ENCODE measurements at places on chromosomes 7 and 10.

GRCh38 chr7:100516135-100516812, 22.7 kb upstream of the AGFG2 start:
- DNase-seq: peak; percentile 95

DNA sequence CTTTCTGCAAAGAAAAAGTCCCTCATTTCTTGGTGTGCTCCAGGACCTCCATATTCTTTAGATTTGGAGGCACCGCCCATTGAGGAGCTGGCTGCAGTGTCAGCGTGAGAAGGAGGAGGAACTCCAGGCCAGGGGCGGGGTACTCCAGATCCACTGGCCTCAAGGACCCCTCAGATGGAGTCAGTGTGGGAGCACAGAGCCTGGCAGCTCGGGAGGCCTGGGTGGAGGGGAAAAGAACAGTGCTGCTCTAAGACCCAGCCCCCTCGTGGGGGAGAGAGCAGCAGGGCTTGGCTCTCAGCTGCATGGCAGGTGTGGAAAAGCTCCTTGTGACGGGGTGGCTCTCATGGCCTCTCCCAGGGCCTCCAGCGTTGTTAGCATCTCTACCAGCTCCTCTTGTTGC, 70.5 kb downstream of the ITGB1 start:
- no peak for DNase-seq

GRCh38 chr10:127313996-127314700, 117.8 kb upstream of the INSYN2A start:
- DNase-seq: no peak

DNA sequence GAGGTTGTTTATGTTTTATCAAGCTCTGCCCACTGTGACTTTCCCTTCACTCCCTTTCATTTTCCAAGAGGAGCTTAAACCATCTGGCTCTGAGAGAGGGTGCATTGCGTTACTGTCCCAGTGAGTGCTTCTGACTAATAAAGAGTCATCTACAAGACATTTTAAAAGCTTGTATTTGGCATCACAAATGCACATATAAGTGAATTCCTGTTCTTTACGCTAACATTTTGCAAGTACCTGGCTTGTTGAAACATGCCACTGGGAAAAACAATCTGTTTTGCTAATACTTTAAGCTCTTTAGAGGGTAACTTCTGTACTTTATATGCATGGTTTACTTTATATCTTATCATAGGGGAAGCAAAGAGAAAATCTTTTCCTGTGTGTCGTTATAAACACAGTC, 534.6 kb upstream of the POM121L12 start:
- DNase-seq: no peak

DNA sequence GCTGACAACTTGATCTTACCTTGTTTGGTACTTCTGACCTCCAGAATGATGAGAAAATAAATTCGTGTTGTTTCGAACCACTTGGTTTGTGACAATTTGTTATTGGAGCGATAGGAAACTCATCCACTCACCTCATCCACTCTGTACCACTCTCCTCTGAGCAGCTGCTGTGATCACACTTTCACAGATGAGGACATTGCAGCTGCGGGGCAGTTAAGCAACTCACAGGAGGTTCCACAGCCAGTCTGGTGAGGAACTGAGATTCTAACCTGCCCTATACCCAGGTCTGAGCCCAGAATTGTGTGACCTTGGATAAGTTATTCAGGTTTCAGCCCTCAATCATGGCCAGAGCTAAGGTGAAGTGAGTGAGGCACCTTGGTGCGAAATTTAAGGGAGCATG, 35.2 kb downstream of the BTBD16 start:
- no peak for DNase-seq

DNA sequence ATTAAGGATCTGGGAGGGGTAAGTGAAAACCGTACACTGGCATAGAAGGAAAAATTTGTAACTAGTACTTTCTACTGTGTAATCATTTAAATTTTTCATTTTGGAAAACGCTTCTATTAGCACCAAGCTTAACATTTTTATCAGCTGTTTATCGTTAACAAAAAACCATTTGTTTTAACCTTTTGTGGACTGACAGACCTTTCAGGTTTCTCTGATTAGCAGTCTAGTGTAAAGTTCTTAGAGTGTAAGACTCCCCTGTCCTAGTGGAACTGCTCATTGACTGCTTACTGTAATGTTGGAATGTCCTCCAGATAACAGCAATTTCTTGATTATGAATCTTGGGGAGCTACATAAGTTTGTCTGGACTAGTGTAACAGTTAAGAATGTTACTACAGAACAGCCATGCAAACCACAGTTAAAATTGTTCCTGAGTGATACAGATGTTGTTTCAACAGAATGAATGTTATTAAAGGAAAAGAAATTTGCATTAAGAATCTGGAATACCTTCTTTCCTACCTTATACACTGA, 2.0 kb downstream of the DBF4 start:
- peak; percentile 12 for DNase-seq

- DNase-seq: no peak
Observed at GRCh38 chr7:80170445-80170844, 35.8 kb downstream of the GNAI1 start.

DNA sequence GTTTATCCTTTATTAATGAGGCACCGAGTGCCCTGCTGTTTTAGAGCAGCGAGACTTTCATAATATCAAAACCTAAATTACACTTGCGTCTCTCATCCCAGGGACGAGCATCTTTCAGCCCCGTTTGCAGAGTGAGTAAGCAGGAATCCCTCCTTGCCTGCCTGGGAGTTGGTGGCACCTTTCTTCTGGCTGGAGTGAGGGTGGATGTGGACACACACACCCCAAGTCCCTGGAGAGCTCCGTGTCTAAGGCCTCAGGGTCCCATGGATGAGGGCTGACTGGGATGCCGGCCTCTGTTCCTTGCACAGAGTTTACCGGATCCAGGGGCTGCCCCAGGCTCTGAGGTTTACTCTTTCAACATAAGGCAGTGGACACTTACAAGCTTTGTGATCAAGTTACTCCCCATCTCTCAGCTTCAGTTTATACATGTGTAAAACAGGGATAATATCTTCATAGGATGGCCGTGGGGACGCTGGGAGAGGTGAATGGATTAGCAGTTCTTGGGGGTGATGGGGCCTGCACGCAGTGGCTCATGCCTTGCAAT, 24.5 kb downstream of the POLL start:
- DNase-seq: no peak

- DNase-seq: peak; percentile 57
Observed at GRCh38 chr10:118447478-118448270, 105.5 kb upstream of the FAM204A start.

DNA sequence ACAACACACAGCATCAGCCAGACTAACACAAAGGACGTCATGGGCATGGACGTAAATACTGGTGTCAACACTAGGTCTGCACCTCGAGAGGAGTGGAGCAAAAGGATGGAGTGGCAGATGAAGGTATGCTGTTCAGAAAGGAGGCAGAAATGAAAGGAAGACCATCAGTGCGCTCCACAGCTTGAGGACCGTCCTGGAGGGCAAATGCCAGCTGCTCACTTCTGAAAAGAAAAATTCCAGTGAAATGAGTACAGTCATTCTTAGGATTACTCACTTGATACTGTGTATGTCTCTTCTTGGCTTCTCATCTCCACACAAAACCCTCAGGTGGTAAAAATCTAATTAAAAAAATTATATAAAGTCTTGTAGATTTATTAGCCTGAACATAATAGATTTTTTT, 44.8 kb downstream of the EGFR start:
- peak; percentile 70 for DNase-seq

DNA sequence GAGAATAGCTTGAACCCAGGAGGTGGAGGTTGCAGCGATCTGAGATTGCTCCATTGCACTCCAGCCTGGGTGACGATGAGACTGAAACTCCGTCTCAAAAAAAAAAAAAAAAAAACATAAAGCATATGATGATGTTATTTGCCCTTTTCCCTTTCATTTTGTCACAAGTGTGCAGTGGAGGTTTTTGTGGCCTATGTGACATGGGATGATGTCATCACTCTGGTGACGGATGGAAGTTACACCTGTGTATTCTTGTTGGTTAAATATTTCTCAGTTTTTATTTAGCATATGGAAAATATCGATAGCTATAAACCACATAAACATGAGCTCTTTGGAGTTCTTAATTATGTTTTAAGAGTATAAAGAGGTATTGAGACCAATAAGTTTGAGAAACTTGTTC, 71.8 kb upstream of the EMX2 start:
- DNase-seq: no peak

GRCh38 chr7:132417103-132417906, 159.0 kb downstream of the PLXNA4 start:
- DNase-seq: no peak

- no peak for DNase-seq
Observed at GRCh38 chr7:1872191-1873069, 202.4 kb downstream of the ELFN1 start.

- DNase-seq: no peak
Observed at GRCh38 chr7:2904202-2904601, 60.1 kb upstream of the GNA12 start.

DNA sequence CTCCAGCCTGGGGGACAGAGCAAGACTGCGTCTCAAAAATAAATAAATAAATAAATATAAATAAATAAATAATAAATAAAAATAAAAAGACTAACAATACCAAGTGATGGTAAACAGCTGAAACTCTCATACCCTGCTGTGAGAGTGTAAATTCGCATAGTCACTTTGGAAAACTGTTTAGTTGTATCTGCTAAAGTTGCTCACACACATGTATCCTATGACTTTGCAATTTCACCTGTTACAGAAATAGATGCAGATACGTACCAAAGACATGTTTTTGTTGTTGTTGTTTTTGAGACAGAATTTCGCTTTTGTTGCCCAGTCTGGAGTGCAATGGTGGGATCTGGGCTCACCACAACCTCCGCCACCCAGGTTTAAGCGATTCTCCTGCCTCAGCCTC, 135.7 kb downstream of the IDE start:
- DNase-seq: no peak

DNA sequence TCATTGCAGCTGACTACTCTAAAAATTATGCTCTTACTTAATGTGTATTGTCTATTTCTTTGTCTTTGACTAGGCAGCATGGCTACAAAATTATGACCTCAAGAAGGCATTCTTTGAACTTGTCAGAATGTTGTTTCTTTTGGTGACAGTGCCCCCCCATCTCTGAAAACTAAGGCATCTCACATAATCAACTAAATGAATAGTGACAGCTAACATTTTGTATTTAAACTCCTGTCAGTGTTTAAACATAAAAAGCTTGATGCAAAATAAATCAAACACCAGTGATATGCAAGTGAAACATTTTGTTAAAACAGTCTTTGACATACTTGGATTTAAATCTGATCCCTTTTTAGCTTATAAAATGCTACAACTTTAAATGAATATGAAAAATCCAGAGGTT, 233.5 kb downstream of the FOXP2 start:
- no peak for DNase-seq

- DNase-seq: no peak
Observed at GRCh38 chr10:70905071-70906021, 17.0 kb upstream of the PCBD1 start.

DNA sequence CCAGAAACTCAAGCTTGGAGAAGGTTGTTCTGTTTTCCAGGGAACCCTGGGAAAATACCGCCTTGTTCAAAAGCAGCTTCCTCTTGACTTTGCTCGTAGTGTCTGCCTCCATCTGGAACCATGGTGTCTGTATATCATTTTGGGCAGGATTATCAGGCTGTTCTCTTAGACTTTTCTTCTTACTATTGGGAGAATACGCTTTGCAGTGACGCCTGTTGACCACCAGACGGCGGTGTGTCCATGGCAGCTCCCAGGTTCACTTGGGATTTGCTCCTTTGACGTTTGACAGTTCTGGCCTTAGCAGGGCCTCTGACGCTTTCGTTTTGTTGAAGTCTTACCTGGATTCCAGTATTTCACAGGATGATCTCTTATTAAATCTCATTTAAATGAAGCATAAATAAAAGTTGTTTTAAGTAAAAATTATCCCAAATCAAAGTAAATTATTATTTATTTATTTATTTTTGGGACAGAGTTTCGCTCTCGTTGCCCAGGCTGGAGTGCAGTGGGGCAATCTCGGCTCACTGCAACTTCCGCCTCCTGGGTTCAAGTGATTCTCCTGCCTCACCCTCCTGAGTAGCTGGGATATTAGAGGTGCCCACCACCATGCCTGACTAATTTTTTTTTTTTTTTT, 41.8 kb upstream of the GJD4 start:
- DNase-seq: peak; percentile 68
